Activated naive CD8-positive, alpha-beta T cell treated with anti-CD3 and anti-CD28 coated beads, Interleukin-2, amount 50 U/mL, for 16 hours (primary cell): ENCODE measurements at places on chromosomes 2 and 18.

DNA sequence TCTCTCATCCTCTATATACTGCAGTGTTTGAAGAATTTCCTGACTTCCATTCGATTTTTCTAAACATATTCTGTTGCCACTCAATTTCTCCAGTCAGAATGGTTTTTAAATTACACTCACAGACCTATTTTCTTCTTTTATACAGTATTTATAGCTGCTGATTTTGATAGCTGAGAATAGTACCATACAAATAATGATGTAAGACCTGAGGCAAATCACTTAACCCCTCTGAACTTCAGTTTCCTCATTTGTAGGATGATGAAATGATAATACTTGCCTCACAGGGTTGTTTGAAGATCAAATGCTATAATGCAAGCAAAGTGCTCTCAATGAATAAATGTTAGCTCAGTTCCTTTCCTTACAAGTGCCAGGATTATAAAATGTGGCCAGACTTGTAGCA, 241.8 kb downstream of the CPS1 start:
- DNase-seq: no peak

- no peak for DNase-seq
Observed at GRCh38 chr2:122652670-122653069, 897.2 kb downstream of the TSN start.

DNA sequence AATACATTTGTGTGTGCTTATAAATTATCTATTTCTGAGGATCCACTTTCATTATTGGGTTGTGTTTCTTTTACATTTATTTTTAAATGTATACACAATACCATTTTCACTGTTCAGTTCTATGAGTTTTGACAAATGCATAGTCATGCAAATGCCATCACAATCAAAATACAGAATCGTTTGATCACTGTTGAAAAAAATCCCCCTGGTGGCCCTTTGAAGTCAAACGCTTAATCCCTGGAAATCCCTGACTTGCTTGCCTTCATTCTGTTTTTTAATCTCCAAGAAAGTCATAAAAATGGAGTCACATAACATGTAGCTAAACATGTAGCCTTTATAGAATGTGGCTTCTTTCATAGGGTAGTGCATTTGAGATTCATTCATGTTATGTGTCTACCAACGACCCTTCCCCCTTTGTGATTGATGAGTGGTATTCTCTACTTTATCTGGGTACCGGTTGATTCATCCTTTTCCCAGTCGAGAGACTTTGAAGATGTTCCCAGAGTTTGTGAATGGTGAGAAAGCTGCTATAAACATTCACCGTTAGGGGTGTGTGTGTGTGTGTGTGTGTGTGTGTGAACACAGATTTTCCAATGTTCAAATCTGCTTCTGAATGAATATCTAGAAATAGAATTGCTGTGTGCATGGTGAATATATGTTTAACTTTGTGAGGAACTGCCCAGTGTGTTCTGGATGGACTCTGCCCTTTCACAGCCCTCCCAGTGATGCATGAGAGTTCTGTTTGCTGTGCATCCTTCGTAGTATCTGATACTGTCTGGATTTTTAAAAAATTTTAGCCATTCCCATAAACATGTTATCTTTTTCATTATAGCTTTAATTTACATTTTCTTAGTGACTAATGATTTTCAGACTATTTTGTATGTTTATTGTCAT, 173.6 kb downstream of the GALR1 start:
- DNase-seq: no peak

DNA sequence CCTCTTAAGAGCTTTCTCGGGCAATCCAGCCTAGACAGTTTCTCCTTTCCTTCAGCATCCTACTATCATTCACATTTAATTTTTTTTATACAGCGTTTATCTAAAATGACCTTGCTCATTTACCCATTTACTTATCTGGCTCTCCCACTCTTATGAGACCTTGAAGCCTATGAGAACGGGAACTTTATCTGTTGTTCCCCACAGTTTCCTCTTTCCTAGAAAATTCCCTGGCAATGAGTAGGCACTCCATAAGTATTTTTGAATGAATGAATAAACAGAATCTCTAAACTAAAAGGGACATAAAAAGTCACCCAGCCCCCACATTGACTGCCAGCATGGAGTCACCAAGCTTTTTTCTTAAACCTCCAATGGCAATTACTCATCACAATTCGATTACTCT, 353.2 kb downstream of the METTL4 start:
- no peak for DNase-seq

DNA sequence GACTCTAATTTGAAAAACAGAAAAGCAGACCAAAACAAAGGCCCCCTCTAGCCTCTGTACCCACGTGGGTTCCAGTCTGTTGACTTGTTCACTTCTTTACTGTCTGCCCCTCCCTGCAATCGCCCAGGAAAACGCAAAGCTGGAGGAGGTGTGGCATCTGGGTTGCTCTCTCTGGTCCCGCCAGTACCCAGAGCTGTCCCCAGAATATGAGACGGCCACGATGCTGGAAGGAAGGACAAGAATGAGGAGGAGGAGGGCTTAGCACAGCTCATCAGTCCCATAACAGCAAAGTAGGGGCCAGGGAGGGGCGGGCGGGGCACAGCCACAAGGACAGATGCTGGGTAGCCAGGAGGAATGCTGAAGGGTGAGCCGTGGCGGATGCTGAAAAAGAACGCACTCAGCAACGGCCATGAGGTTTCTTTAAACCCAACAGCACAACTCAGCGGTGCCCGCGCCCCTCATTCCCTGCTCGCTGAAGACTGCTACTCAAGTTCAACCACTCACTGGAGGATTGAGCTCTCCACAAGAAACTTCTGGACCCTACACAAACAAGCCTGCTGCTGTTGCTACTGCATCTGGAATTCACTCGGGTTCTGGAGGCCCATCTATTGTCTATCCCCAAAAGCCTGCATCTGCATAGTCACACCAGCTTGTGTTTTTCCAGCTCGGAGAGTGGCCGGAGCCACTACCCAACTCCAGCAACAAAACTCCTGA, 187.7 kb downstream of the HDAC4 start:
- no peak for DNase-seq

GRCh38 chr2:149281441-149281840, 48.9 kb upstream of the LYPD6 start:
- DNase-seq: no peak

DNA sequence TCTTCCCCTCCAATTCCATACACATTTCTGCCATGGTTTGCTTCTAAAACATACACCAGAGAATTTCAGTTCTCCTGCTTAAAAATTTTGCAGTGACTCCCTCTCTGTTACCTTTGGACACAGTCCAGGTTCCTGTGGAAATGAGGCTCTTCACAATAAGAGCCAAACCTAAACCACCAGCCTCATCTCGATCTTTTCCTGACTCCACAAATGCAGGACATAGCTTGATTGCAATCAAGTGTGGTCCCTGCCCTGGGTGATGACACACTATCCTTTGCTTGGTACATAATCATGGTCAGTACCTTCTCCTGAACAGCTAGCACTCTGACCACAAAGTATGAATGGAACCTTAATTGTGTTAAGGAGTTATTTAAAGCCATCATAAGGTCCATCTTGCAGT, 134.9 kb upstream of the CHAC2 start:
- DNase-seq: no peak

GRCh38 chr18:44969214-44969795, 288.6 kb downstream of the SETBP1 start:
- no peak for DNase-seq

DNA sequence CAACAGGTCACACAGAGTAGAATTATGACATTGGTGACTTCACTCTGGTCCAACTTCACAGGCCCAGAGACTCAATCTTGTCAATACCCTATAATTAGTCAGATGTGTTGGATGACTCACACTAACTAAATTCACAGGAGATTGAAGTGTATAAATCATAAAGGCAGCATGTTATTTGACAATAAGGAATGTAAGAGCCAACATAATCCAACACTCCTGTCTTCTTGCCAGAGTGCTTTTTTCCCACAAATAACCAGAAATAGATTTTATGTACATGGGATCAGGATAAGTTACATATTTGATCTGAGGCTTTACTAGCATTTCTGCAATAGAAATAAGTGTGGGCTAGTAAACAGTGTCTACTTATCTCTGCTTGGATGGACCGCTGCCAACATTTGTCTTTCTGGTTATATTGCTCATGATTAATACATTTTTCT, 42.2 kb upstream of the ZSWIM2 start:
- no peak for DNase-seq

- no peak for DNase-seq
Observed at GRCh38 chr2:213232649-213233437, 51.4 kb upstream of the SPAG16 start.

DNA sequence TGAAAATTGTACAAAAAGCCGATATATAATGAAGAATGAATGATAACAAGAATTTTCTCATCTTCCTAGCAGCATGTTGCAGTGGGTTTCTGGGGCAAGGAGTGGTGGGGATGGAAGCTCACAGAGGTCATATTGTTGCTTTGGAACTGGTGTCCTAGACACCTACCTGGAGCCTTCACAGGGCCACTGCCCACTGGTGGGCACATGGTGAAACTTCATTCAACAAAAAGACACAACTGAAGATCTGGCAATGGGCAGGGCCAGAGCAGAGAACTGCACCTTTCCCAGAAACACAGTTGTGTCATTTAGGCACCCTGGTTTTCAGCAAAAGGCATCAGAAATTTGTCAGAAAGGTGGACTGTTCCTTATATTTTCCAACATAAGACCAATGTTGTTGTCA, 115.3 kb downstream of the FHOD3 start:
- DNase-seq: no peak

DNA sequence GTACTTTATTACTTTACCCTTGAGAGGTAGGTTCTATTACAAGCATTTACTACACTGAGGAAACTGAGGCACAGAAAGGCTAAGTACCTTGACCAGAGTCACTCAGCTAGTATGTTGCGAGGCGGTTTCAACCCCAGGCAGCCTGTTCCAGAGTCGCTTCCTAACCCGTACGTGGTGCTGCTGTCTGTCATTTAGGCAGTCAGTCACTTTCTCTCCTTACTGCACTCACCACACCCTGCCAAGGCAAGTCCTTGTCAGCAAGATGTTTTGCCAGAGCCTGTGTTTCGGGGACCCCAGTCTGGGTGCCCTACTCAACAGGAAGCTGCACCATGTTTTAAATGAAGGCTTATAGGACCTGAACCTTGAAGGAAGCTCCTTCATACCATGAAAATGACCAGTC, 174.9 kb downstream of the TPGS2 start:
- DNase-seq: no peak

DNA sequence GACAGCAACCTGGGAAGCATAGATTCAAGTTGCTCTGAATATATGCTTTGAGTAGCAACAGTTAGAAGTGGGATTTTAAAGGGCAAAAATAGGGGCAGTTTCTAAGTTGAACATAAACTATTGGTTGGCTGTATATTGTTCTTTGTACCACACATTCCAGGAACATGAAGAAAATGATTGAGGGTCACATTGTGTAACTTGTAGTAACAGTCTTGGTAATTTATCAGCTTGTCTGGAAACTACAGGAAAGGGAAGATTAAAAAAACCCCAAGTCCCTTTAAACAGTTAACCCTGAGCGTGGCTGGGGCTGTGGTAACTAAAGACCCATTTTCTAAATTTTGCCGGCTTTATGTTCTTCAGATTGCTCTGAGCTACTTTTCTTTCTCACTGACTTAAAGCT, 7.4 kb downstream of the PLEKHB2 start:
- no peak for DNase-seq

DNA sequence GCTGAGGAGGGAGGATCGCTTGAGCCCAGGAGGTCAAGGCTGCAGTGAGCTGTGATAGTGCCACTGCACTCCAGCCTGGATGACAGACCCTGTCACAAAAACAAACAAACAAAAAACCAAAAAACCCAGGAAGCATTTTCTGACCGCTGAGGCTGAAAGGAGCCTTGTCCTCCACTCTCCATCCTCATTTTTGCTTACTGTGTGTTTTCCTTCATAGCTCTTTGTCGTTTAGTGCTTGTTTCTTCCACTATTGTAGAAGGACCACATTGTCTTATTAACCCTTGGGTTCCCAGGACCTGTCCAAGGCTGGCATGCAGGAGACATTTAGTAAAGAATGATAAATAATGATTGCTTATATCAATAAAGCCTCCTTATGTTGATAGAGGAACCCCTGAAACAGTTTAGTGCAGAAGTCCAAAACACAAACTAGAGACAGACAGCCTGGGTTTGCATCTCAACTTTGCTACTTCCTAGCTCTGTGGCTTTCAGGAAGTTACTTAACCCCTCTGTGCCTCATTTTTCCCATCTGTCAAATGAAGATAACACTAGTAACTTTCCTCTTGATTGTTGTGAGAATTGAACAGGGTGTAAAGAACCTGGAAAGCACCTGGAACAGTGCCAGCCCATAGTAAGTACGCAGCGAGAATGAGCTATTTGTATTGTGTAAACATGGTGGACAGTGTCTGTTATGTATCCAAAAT, 126.0 kb downstream of the LPIN1 start:
- DNase-seq: no peak

DNA sequence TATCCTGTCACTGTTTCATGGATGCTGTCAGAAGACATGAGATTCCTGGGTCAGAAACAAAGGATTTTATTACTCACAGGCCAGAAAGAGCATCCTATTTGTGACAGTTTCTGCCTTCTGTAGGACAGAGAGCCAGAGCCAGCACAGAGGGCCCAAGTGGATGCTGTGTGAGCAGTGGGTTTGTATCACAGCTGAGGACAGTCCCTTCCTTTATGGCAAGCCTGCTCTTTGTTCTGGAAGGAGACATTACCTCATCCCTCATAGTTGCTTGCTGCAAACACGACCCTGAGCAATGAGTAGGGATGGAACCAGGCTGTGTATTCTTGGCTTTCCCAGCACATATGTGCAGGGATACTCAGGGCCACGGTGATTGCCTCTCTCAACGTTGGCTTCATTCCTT, 41.6 kb downstream of the ARHGEF4 start:
- DNase-seq: no peak

DNA sequence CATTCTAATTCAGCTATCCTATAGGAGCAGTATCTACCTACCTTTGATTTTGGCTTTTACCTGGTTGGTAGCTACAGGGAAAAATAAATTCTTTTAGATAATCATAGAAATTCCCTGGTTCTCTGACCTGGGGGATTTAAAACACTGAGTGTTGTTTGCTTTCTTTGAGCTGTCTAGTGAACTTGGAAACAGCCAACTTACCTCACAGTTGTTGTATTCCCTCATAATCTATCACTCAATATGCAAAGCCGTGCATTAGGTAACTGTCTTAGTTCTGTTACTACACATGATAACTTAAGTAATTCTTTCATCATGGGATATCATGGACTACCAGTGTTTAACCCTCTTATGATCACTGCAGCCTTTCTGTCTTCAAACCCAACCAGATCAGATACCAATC, 127.8 kb downstream of the TTC27 start:
- DNase-seq: no peak

- DNase-seq: no peak
Observed at GRCh38 chr2:222572264-222572721, 83.6 kb downstream of the FARSB start.

- no peak for DNase-seq
Observed at GRCh38 chr2:144477281-144477956, 42.5 kb downstream of the ZEB2 start.

GRCh38 chr2:2846332-2847208, 515.5 kb upstream of the MYT1L start:
- DNase-seq: no peak
